SW 1271 (cell line): ENCODE measurements at places on chromosomes 6 and 20.

DNA sequence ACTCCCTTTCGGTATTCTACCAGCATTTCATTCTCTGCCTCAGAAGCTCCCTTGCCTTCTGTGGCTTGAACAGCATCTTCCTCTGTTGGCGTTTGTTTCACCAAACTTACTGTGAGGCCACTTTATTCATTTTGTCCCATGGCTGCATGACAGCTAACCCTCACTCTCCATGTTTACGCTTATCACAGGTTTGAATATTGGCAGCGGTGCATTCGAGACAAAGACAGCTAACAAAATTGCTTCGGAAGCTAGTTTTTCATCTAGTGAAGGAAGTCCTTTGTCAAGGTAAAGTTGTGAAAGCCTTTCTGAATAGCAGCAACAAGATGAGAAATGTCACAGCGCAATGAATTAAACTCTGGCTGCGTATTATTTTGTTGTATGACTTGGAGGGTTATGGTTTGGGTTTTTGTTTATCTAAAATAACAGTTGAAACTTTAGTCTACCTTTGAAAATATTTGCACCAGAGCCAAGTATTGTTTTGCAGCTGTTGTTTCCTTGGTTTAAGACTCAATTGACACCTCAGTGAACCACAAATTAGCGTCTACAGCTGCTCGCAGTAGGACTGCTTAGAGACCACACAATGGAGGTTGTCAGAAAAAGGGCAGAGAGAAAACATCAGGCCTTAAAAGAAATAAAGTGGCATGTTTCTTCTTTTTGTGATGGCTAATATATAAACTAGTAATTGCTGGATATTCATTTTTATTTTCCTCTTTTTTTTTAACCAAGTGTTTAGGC, 70.4 kb upstream of the XRN2 start:
- no peak for DNase-seq

GRCh38 chr20:20712004-20712473, 405 bp downstream of the RALGAPA2 start:
- no peak for DNase-seq

- DNase-seq, result no peak
Measured at GRCh38 chr20:13420625-13421024, 199.6 kb downstream of the ISM1 start.

- no peak for DNase-seq
Measured at GRCh38 chr6:133428295-133428694, 187.1 kb downstream of the EYA4 start.

DNA sequence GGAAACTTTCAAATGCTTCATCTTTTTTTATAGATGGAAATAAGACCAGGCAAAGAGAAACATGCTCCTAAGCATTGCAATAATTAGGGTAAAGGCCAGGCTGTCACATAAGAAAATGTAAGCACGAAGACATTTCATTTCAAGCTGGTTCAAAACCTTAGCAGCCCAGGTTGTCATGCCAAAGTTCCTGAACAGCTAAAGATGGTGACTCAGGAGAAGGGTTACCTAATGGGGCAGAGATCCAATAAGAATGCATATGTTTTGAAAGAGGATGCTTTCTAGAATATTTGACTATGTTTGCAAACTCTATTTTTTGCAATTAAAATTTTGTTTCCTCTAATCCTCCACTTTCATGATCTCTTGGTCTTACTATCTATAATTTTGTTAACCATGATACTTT, 65.6 kb upstream of the PHACTR2 start:
- no peak for DNase-seq

DNA sequence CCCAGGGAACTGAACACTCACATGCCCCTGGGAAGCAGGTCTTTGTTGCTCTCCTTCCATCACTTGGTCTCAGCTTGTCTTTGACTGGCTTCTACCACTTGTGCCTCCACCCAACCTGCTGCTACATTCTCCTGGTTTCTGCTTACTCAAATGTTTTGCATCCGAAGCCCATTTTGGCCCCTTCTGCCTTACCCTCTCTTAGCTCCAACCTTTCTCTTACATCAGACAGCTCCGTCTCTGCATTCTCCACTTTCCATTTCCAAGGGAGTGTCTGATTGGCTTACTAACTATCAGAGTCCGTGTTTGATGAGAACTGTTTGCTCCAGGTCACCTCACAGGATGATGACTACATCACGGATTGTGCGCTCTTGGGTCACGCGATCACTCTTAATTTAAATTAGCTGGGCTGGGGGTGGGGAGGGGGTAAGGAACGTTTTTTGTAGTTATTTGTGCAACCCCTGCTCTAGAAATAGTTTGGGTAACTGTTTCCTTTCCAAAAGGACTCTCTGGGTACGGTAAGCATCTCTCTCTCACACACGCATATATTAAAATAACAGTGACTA, 844 bp upstream of the ABRACL start:
- no peak for DNase-seq
